ELR (cell line): ENCODE measurements at places on chromosomes 1 and 21.

DNA sequence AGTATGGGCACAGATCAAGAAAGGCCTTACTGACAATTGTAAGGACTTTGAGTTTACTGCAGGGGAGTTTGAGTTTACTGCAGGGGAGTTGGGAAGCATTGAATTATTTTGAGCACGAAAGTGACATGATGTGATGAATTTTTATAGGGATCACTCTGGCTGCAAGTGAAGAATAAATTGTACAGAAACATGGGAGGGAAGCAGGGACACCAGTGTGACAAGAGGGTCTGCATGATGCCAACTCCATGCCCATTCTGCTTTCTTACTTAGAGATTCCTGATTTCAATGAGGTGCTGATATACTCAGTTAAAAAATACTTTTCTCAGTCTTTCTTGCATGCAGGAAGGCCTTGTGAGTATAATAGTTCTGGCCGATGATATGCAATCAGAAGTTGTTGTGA is 234.4 kb downstream of the CENPF start:
- DNase-seq: no peak

DNA sequence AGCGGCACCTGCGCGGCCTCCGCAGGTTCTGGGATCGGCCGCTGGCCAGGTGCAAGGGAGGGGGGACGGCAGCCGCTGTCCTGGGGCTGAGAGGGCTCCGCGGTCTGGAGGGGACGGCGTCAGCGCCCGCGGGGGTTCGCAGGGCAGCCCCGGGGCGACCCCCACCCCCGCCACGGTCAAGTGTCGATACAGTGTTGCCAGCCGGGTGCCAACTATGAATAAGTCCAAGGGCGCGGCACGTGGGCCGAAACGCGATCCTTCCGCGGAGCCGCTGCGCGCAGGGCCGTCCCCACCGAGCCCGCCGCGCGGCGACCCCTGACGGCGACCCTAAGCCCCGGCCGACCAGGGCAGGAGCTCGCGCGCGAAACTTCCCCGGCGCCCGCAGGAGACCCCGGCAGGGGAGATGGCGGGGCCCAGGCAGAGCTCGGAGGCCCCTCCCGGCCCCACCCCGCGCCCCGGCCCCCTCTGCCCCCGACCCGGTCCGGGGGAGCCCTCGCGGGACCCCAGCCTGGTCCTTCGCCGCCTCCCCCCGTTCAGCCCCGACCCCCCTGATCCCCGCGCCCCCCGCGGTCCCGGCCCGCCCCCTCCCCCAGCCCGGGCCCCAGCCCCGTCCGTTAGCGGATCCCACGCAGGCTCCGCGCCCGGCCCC is 586 bp upstream of the AGPAT3 start:
- peak; percentile 36 for DNase-seq

DNA sequence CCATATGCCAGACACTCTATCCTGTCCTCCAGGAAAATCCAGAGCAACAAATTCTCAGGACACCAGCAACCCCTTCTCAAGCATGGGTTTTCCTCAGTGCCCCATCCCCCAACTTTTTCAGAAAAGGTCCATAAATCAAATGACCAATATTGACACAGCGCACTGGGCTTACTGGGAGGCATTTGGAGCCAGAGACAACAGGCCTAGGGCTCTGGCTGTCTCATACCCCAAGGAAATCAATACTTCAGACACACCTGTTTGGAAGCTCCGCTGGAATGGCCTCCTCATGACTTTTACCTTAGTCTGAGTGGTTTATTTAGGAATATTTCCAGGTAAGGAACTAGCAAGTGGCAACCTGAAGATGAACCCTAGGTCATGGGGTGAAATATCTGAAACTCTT is 66.9 kb upstream of the TNR start:
- no peak for DNase-seq

GRCh38 chr1:211579440-211580302 is 710 bp upstream of the SLC30A1 start:
- peak; percentile 69 for DNase-seq

DNA sequence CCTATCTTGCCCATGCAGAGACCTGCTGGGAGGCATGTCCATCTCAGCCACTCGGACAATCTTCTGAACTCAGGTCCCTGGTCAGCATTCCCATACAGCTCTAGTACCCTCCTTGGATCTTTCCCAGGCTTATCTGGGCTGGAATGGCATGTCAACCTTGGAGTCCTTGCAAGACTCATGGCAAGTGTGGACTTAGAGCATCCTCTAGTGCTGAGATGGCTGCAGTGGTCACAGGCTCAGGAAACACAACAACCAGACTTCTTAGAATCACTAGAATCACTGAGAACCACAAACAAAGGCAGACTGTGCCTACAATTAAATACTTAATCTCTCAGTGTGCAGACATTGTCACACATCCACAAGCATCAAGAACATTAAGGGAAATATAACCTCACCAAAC is 73.1 kb upstream of the TSHB start:
- peak; percentile 28 for DNase-seq

- no peak for DNase-seq
Observed at GRCh38 chr1:179955731-179956130, 1.1 kb downstream of the CEP350 start.
